ENCODE measurements at places on chromosomes 3 and 15.

DNA sequence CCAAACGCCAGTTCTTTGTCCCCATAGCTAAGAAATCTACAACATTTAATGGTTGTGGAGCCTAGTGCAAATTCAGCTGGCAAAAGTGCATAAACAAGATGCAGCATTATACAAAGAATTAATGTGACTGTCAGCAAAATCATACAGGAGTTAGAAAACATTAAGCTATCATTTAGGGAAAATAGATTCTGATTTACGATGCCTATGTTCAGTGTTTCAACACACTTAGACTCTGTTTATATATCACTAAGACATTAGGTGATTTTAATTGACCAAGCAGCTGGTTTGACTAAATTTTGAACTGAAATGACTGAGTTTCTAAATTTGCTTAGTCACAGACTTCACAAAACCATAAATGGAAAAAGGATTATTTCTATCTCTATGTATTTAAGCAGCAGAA is 1076.8 kb downstream of the TBL1XR1 start:
- no peak for DNase-seq

GRCh38 chr3:77320514-77320913 is 280.6 kb downstream of the ROBO2 start:
- peak; percentile 30 for DNase-seq

GRCh38 chr3:132456571-132456970 is 39.3 kb downstream of the DNAJC13 start:
- DNase-seq = no peak

GRCh38 chr3:122014741-122015140 is 7.3 kb downstream of the ILDR1 start:
- DNase-seq = no peak

DNA sequence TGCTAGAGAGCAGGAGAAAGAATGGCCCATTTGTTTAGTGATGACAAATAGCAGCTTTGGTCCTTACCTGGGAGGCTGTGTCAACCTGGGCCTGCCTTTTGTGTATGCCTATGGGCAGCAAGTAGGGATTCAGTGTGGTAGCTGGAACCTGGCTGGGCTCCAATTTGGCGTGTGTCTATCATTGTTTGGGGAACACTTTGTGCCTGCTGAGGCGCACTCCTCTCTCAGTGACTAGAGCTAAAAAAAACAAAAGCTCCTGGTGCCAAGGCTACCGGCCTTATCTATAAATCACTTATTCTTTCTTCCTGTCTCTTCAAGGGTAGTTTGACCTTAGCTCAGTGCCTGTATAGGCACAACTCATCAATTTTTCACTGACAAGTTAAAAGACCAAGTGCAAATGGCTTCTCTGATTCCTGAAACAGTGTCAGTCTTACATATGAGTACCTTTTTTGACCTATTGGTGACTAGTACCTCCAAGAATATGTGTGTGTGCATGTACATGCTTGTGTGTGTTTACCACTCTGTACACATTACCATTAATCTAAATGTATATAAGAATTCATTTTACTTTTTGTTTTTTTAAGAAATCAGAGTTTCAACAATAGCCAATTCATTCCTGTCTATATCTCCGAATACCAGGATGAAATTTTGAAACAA is 54.6 kb downstream of the GMNC start:
- no peak for DNase-seq

GRCh38 chr15:82146990-82147461 is 101.2 kb upstream of the MEX3B start:
- DNase-seq = no peak

DNA sequence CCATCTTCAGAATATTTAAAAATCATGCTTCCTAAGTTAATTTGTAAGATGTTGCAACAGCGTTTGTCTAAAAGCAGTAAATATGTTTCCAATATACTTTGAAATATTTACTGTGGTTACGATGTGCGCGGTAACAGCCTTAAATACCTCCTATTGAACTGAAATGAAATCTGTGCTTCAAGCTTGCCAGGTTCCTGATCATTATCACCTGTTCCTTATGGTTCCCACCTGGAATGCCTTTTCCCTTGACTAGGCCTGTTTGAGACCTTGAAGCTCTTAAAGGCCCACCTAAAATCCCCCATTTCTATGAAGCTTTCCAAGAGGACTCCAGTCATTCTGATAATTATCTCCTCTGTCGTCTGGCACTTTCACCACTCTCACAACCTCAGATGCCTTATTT is 146.7 kb downstream of the NAALADL2 start:
- DNase-seq = no peak

DNA sequence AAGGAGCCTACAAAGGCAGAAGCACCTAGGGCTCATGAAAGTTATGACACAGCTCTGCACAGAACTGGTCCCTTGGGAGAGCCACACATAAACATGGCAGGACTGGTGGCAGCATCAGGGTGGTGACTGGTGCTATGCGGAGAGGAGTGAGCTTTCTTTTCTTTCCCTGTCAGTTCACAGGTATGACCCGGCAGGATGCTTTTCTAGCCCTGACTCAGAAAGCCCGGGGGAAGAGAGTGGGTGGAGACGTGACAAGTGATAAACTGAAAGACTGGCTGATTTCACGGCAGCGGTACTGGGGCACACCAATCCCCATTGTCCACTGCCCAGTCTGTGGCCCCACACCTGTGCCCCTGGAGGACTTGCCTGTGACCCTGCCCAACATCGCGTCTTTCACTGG is 103.0 kb downstream of the LARS2 start:
- DNase-seq = no peak

DNA sequence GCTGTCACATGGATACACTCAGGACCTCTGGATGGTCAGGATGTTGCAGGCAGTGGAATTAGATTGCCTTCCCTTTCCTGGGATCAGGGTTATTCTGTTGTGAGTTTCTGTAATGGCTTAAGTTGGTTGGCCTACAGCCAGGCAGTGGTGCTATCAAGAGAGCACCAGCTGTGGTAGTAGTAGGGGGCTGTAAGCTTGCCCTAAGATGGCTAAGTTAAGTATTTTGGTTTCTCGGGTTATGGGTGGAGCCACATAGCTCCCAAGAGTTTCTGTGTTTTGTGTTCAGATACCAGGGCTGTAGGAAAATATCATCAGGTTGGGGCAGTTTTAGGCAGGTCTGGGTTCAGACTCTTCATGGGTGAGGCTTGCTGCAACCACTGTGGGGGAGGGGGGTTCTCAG is 59.6 kb downstream of the LEKR1 start:
- no peak for DNase-seq
